Muscle of leg (tissue), 16 donors: ENCODE measurements at places on chromosomes 2 and 18. TPM values are rescaled to one million over a fixed set of nuclear protein-coding genes. Genes with fewer than 3 reads are reported as not detected.

Gene SLC19A3
- total RNA-seq, result 1.2 TPM

Gene SLC4A5
- total RNA-seq, result 2.2 TPM

Gene C2orf92
- 9.1 TPM for total RNA-seq

Gene TIMM21
- 37.9 TPM for total RNA-seq

Gene OR6B2
- not detected for total RNA-seq

Gene SYT4
- 0.13 TPM for total RNA-seq

Gene SOCS6
- 16.6 TPM for total RNA-seq

Gene ESPNL
- total RNA-seq, result 2.9 TPM

Gene EHD3
- 3.5 TPM for total RNA-seq

Gene DHX57
- total RNA-seq, result 20.6 TPM

Gene UPP2
- total RNA-seq, result not detected

Gene LAMA3
- 6.3 TPM for total RNA-seq

Gene GPAT2
- 2.4 TPM for total RNA-seq

Gene AP1S3
- total RNA-seq, result 0.31 TPM

Gene LOXL3
- total RNA-seq, result 6.1 TPM

Gene CYTIP
- total RNA-seq, result 0.84 TPM

Gene MYO3B
- total RNA-seq, result 0.27 TPM

Gene TXNL1
- total RNA-seq, result 54.6 TPM

Gene STPG4
- total RNA-seq, result 0.22 TPM

Gene DSC2
- total RNA-seq, result 3.5 TPM

Gene RNF152
- total RNA-seq, result 8.1 TPM

Gene IL1RL2
- 0.27 TPM for total RNA-seq

Gene SERPINB11
- not detected for total RNA-seq

Gene DPYSL5
- 10.0 TPM for total RNA-seq

Gene FSHR
- total RNA-seq, result 0.31 TPM

Gene ERCC3
- 26.3 TPM for total RNA-seq

Gene SLC30A3
- total RNA-seq, result 0.18 TPM

Gene PLGLB2
- 0.80 TPM for total RNA-seq

Gene LHCGR
- 0.44 TPM for total RNA-seq

Gene TNS1
- total RNA-seq, result 68.1 TPM

Gene CAVIN2
- 34.9 TPM for total RNA-seq

Gene MARCHF4
- not detected for total RNA-seq

Gene CLASP1
- 50.7 TPM for total RNA-seq

Gene CYBRD1
- 111 TPM for total RNA-seq

Gene GALNT3
- total RNA-seq, result 0.49 TPM

Gene CRYGC
- total RNA-seq, result not detected

Gene GPBAR1
- 1.3 TPM for total RNA-seq

Gene CENPA
- total RNA-seq, result 4.3 TPM

Gene AKAIN1
- 0.18 TPM for total RNA-seq

Gene CYP27C1
- total RNA-seq, result 2.3 TPM

Gene MARCHF7
- total RNA-seq, result 92.0 TPM

Gene CAMKMT
- total RNA-seq, result 4.4 TPM

Gene MYOM1
- total RNA-seq, result 377 TPM

Gene PAIP2B
- total RNA-seq, result 5.9 TPM

Gene ALPI
- not detected for total RNA-seq

Gene MRO
- total RNA-seq, result 0.22 TPM

Gene GCKR
- not detected for total RNA-seq

Gene KCNG2
- total RNA-seq, result 0.44 TPM

Gene TEKT4
- total RNA-seq, result not detected

Gene ERMN
- total RNA-seq, result 0.04 TPM

Gene CYS1
- total RNA-seq, result 11.5 TPM

Gene GALR1
- under 0.01 TPM for total RNA-seq

Gene POTEJ
- 0.04 TPM for total RNA-seq

Gene UGT1A4
- total RNA-seq, result not detected

Gene LIPG
- 6.3 TPM for total RNA-seq

Gene RBBP8
- total RNA-seq, result 11.4 TPM
